ENCODE measurements at places on chromosomes 7 and 10.

DNA sequence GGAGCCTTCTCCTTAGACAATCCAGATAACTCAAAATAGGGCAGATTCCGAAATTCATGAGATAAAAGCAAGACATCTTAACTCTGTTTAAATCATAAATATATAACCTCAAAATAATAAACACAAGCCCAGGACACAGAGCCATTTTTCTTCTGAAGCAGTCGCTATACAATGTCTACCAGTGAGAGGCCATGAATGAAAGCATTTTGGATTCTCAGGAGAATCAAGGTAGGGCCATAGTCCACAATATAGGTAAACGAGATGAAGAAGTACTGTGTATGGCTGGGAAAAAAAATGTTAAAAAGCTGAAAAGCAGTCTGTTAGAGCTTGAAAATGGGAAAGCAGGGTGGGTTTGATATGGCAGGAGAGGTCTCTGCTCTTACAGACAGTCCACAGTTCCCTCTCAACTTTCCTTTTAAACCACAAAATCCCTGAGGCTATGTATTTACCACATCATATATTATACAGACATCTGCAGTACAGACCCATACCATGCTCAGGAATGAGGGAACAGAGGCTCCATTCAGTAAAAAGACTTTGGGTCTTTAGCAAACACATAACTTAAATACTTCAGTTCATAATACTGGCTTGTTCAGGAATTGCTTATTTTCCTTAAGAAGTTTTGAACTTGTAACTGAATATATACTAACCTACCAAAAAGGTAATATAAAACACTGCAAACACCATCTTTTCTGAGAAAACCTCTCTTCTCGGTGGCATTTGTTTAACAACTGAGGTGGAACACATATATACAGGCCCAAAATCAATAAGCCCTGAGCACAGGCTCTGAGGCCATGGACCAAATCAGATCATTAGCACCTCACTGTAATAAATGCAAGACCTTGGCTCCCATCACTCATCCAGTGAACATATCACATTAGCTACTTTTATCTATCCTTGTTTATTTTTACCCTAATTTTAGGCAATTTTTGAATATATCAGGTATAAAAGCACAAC is 109.3 kb downstream of the SORBS1 start:
- no peak for DNase-seq

DNA sequence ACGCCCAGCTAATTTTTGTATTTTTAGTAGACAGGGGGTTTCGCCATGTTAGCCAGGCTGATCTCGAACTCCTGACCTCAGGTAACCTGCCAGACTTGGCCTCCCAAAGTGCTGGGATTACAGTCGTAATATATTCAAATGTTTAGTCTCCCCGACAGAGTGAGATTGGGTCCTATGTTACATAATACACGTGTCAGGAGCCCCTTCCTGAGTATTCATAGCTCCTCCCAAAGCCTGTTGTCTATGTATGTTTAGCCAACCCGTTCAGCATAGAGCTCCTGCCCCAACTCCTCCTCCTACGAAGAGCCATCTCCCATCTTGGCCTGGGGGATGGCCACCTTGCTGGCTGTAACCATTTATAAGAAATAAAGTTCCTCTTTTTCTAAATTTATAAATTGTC is 2.7 kb upstream of the PPP2R2D start:
- DNase-seq: no peak

GRCh38 chr10:25696013-25696708 is 237.9 kb upstream of the MYO3A start:
- no peak for DNase-seq

GRCh38 chr10:113458451-113458850 is 94.4 kb upstream of the HABP2 start:
- no peak for DNase-seq

GRCh38 chr10:76149602-76150138 is 718.2 kb downstream of the LRMDA start:
- no peak for DNase-seq

DNA sequence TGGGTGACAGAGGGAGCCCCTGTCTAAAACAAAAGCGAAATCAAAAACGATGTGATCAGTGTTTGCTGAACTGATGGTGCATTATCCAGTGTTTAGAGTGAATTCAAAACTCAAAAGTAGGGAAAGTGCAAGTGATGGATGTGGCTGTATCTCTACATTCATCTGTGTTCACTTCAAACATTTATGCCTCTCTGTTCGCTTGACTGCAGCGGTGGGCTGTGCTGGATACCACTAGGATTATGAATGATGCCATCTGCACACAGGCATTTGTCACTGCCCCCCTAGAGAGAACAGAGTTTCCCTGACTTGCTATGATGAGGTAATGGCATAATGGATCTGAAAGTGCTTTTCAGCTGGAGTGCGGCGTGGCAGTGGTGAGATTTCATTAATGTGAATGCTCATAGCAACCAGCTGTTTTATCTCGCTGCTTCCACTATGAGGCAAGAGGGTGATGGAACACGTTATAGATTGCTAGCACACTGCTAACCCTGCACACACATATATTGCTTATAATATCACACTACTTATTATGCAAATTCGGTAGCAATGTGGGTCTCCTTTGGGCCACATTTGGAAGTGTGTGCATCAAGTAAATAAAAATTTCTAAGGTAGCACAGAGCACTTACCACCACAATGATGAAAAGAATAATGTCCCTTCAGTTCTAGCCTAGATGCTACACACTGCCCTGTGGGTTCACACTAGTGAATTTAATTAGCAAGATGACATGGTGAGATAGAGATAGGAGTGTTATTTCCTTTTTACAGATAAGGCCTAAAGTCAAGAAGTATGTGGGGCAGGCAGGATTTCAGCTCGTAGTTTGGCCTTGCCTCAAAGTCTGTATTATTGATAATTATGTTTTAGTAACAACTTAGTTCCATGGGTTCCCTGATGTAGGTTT is 164.7 kb downstream of the CAMK1D start:
- DNase-seq: no peak

Measured in nucleus accumbens (tissue), 56 donors.